ENCODE measurements at places on chromosomes 11 and 22.

- DNase-seq = no peak
Measured at GRCh38 chr11:117914398-117914761, 14.8 kb downstream of the TMPRSS13 start.

DNA sequence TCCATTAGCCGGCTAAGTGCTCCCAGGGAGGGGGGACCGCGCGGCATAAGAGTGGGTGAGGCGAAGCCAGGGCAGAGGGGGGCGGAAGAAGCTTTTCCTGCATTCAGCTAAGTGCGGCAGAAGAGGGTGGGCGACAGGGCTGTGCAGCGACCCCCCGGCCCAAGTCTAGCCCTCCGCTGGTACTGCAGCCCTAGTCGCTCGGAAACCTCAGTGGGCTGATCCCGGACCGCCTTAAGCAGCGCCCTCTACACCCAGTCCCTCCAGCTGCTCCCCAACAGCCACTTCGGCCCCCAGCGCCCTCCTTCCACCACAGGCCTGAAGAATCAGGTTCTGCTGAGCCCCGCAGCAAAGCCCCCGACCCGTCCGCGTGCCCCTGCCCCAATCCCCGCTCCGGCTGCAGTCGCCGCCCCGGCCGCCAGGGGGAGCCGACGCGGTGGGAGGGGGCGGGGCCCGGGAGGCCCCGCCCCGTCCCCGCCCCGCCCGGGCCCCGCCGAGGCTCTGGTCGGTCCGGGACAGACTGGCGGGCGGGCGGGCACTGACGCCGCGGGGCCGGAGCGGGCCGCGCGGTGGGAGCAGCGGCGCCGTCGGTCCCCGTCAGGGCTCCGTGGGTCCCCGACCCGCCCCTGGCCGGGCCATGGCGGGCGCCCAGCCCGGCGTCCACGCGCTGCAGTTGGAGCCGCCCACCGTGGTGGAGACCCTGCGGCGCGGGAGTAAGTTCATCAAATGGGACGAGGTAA is at the start of gene PLCB3:
TSS of gene PLCB3 (plus strand) at position 515 of the 737 bp plus-strand sequence. CDS start at position 635, 120 bp downstream.
- DNase-seq = no peak

DNA sequence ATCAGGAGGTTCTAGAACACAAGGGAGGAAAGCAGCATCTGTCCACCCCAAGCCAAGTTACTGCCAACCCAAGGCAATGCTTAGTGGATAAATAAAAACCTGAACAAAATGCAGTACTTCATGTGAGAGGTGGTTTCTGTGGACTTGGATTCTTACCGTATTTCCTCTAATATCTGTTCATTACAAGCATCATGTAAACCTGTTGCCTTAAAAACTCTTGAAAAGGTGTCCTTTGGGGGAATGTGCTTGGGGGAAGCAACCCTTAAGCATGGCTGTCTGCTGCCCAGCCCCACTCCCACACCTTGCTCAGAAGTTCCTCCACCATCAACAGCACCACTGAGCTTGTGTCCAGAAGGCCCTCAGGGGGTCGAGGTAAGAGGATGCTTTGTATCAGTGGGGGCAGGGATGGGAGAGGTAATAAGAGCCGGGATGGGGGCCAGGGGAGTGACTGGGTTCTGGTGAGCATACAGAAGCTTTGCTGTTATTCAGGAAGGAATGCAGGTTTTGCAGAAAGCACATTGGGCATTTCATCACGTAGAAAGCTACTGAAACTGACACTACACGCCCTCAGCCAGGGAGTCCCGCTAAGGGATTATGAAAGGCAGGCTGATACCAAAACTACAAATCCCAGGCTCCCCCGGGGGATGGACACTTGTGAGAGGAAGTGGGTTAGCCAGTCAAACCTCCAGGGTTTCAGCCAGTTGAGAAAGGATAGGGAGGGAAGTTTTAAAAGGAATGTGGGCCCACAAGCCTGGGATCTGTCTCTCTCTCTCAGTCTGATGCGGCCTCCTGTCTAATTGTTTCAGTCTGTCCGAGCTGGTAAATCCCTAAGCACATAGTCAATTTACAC is 52.0 kb downstream of the KCNJ1 start:
- no peak for DNase-seq

- DNase-seq = no peak
Measured at GRCh38 chr11:79028225-79028624, 412.6 kb downstream of the TENM4 start.

GRCh38 chr11:28054821-28055220 is 53.1 kb downstream of the KIF18A start:
- DNase-seq = no peak

DNA sequence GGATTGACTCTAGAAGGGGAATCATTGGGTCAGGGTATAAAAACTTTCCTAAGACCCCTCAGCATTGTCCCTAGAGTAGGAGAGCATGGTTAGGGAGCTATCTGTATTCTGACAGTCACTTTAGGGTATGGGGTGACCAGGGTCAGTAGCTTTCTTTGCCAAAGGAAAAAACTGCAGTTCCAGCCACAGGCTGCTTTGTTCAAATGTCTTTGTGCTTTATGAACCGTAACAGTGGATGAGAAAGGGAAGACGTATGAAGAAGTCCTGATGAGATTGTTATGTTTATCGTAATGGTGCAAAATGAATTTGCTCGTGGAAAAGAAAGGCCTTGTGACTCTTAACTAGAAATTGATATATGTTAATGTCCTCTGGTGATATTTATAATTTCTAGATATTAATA is 30.0 kb downstream of the CYB5R2 start:
- no peak for DNase-seq

GRCh38 chr11:74015919-74016684 is 7.2 kb upstream of the UCP3 start:
- DNase-seq = no peak
